Activated T-cell treated with anti-CD3 and anti-CD28 coated beads for 24 hours (primary cell): ENCODE measurements at places on chromosomes 5 and 9.

- DNase-seq = no peak
Measured at GRCh38 chr9:83070261-83070660, 7.3 kb upstream of the RASEF start.

- DNase-seq = no peak
Measured at GRCh38 chr9:115396071-115396529, 278.1 kb upstream of the TNC start.

DNA sequence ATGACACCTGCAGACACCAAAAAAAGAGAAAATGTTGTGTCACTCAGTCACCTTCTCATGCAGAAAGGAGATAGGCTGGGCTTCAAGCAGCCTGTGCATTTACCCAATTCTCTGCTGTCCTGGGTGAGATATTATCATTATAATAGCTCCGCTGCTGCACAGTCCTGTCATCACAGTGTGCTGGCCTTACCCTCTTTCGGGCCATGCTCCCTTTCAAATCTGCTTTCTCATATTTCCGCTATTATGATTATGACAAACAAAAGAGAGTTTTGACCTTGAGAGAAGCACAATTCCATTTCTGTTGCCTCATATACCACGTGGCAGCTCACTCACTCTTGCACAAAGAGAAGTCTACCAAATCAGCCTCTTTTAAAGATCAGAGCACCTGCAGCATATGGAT lies 1350.1 kb upstream of the ACO1 start:
- DNase-seq = no peak

DNA sequence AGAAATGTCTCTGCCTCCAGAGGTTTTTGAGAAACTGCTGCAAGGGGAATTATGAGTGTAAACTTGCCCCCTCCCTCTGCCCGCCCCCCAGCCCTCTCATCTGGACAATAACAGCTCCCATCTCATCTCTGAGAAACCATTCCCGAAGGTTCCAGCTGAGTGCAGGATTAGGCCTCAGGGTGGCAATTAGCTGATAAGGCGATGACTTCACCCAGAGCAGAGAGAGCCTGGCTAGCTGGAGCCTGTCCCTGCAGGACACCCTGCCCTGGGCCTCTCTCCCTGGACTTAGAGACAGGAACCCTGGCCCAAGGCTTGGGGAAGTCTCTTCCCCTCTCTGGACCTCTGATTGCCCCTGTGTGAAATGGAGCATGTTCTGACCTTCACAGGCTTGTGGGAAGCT lies 45.7 kb upstream of the HAND1 start:
- no peak for DNase-seq
